ENCODE measurements at places on chromosomes 1 and 21.

DNA sequence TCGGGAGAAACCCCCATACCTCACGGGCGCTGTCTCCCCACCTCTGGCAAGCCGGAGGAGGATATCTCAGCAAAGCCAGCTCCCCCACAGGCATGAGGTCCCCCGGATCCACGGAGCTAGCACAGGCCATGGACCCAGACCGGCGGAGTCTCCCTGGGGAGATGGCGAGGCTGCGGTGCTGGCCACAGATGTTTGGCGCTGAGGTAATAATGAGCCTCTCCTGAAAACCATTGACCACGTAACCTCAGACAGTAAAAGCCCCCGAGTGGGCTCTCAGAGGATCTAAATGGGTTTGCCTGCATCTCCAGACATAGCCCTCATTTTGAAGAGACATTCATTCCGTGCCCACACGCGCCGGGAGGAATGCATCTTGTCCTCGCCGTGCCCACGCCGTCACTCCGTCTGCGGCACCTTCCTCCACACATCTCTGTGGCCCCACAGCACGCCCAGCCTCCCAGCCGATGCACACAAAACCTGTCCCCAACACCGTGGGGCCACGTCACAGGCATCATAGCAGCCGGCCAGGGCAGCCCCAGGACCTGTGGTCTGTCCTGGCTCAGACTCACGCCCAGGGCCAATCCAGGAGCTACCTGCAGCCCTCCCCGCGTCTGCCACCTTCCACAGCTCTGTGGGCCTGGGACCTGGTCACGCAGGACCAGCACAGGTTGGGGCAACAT lies 150.9 kb downstream of the PRDM16 start:
- DNase-seq = no peak

DNA sequence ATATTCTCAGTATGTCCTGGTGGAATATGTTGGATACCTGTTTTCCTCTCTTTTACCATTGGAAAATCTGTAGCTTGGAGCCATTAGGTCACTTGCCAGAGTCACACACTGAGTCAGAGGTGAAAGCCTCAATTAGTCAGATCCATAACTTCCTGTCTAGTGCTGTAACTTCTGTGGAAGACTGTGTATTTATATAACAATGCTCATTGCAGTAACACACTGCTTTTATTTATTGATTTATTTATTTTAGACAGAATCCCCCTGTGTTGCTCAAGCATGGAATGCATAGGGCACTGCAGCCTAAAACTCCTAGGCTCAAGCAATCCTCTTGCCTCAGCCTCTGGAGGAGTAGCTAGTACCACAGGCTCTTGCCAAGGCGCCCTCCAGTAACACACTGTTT lies 1.3 kb upstream of the DOCK7 start:
- no peak for DNase-seq

DNA sequence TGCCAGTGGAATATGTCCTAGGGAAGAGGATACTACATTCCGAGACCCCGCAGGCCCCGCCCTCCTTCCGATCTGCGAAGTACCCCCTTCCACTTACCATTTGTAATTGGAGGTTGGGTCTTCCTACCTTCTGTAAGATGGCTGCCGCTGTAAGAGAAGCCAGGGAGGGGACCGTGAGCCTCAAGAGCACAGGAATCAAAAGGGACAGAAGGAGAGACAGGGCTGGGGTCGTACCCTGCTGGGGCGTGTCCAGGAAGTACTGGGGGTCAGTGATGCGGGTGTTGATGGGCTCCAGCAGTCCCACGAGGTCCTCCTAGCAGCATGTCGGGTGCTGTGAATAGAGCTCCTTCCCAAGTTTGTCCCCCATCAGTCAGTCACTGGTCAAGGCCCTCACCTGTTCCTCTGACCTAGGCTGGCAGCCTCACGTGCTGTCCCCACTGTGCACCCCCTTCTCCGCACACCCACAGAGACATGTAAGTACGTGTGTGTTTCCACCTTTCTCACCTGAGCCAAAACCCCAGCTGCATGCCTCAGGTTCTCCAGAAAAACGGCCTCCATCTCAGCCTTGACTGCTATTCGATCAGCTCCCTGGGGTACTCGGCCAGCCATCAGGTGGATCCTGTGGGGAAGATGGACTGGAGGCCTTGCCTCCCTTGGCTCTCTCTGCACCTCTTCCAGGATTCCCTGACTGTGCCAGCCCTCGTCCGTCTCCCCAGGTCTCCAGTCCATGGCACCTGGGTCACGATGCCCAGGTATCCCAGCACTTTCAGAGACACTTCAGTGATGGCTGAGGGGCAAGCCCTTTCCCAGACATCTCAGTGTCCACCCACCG lies 1.8 kb downstream of the HYI start:
- DNase-seq = no peak

GRCh38 chr21:25904044-25904695 lies 169.4 kb downstream of the GABPA start:
- DNase-seq = no peak

DNA sequence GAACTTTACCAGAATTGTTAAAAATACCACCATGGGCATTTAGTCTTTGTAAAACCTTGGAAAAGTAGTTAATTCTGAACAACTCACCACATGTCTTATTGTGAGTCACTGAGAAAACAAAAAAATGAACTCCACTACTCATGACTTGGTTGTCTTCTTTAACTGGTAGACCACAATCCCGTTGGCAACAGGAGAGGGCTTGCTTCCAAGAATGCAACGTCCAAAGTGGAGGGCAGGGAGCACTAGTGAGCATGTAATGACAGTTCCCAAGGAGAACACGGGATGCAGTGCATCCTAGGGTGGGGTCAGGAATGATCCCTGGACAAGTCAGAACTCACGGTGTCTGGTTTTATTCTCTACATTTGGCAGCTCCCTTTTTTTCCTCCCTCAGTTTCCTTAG lies 15.2 kb upstream of the HMCN1 start:
- DNase-seq = no peak

DNA sequence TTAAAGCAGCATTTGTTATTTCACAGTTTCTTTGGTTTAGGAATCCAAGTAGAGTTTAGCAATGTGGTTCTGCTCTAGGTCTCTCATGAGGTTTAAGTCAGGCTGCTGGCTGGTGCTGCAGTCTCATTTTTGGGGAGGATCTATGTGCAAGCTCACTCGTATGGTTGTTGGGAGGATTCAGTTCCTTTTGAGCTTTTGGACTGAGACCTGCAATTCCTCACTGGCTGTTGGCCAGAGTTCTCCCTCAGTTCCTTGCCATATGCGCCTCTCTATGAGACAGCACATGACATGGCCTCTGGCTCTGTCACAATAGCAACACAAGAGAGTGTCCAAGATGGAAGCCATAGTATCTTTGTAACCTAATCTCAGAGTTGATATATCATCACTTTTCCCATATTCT lies 91.0 kb downstream of the OLFML2B start:
- DNase-seq = no peak

DNA sequence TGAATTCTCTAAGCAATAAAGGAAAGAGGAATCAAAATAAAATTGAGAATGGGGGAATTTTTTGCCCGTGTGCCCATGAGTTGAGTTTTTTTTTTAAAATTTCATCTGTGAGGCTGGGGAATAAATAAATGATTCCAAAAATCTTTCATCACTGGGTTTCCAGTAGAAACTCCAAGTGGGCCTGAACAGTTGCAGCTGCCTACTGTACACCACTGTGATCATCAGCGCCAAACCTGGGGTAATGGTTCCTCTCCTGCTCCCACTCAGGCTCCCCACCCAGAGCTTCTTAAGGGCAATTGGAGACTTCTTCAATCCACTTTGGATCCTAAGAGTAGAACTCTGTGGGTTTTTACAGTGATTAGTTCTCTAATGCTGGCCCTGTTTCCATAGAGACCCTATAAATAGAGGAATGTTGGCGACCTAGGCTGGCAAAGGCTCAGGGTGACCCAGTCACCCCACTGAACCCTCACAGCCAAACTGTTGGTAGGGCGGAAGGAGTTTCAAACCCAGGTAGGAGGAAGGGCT lies 9.3 kb downstream of the TMCC2 start:
- no peak for DNase-seq

DNA sequence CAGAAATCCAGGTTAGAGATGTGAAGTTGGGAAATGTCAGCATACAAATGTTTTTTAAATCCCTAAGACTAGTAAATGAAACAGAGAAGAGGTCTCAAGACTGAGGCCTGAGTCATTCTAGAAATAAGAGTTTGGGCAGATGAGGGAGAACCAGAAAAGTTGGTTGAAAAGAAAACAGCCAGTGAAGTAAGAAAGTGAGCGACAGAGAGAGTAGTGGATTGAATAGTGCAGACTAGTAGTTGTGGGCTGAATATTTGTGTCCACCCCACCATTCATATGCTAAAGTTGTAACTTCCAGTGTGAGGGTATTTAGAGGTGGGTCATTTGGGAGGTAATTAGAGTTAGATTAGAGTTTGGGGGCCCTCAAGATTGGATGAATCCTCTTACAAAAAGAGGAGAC lies 889.2 kb downstream of the TTLL7 start:
- DNase-seq = no peak

All from dorsolateral prefrontal cortex (tissue), 122 donors.